ENCODE measurements at places on chromosomes 3 and 15.

DNA sequence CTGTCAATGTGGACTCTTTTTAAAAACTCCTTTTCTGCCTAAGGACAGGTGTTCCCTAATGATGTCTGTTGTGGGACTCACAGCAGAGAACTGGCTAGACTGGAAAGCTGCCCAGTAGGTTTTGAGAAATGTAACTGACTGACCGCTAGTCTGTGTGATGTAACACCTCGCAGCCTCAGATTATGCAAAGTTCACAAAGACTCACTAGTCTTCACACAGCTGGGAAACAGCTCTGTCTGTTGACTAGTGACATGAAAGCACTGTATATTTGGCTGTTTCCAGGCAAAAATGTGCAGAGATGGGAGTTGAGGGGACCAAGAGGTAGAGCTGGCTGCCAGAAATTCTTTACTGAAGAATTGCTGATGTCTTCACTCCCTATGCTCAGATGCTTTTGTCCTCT is 10.3 kb downstream of the PDZRN3 start:
- no peak for DNase-seq

DNA sequence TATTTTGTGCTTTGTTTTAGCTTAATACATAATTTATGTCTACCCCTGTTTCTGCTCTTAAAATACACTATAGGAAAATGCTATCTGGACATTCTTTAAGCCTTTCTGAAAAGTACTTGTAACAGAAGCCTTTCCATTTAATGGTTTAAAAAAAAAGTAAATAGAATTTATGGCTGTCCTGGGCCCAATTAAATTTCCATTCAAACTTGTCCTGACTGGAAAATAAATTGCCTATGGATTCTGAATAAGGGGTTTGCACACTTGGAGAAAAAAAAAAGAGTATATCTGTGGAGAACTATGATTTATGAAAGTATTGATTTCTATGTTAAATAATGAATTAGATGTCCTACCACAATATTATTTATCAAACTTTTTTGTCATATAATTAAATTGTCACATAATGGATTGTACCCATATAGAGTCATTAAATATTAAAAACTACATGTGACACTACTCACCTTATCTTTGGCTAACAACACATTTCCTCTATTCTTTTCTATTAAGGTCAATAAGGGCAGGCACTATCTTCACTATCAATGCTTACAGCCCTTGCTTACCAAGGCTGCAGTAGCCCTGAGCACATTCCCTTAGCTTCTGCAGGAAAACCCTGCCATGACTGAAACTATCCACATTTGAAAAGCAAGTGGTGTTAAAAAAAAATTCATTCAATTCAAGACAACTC is 396.1 kb upstream of the ROBO2 start:
- no peak for DNase-seq

DNA sequence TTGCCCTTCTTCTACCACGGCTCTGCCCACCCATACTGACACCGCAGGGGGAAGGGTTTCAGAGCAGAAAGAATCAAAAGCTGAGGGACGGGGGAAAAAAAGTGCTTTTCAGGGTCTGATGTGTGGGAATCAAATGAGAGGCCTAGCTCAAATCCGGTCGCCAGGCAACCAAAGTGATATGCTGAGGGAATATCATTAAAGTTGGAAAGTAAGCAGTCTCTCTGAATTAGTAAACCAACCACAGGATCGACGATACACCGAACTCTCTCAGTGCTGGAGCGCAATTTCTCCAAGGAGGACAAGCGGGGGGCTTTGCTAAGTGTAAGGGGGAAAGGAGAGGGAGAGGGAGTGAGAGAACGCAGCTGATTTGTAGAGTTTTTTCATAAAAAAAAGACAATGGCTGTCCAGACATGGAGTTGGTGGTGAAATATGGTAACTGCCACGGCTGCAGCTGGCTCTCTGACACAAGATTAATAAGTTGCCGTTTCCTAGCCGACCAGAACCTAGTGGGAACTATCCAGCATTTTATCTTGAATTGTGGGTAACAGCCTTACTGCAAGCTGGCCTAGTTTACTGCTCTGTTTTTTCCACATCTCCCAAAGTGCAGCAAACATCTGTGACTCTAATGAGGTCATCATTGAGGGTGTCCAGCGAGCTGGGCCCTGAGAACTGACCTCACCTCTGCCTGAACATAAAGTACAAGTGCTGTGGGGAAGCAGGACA is 530.2 kb downstream of the SOX2 start:
- no peak for DNase-seq

GRCh38 chr3:66476852-66477381 is 23.9 kb downstream of the LRIG1 start:
- DNase-seq: no peak

DNA sequence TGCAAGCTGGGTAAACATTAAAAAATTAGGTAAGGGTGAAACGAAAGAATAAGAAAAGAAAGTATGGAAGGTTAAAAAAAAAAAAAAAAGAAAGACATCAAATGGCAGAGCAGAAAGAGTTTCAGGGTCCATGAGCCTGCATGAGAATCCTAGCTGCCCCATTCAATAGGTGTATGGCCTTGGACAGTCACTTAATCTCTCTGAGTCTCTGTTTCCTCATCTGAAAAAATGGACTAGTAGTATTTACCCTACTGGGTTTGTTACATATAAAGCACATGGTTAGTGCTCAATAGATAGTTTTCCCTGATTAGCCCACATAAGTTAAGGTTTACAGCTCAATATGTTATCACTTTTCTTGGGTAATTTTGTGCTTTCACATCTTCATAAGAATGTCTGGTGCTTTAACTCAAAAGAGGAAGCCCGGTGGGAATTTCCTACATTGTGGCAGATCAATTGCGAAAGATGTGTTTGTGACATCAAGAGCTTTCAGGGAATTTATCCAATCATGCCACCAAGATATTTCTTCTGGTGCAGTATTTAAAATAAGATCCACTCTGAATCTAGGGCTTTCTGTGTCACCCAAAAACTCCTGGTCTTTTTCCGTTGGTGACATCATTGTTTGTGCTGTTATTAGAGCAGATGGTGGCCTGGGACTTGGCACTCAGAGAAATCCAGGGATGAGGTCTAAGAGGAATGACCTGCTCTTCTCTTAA is 57.2 kb upstream of the UBE2E1 start:
- no peak for DNase-seq

- no peak for DNase-seq
These were observed 124.8 kb downstream of the CTNNB1 start for GRCh38 chr3:41324156-41324475.

- DNase-seq: no peak
These were observed 195.4 kb upstream of the WNT5A start for GRCh38 chr3:55682461-55682860.

DNA sequence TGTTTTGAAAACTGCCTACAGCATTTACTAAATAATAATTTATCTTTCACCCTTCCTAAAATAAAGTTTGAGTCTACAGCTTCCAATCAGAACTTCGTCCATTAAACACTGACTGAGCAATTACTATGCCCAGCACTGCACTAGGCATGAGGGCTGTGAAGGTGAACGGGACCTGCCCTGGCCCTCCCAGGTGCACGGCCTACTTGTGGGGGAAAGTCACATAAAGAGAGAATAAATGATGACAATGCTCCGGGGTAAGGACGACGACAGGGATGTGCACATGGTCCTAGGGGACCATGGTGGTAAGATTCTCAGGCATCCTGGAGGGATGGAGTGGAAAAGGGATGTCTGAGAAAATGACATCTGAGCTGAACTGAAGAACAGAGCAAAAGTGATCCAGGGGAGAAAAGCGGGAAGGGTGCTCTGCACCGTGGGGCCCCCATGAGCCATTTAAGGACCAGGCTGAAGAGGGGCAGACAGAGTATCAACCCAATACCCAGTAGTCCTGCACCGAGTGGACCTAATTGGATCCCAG is 11.5 kb downstream of the PLA2G4F start:
- DNase-seq: peak; percentile 1

- DNase-seq: no peak
These were observed 15.4 kb downstream of the IGSF10 start for GRCh38 chr3:151445273-151446001.

GRCh38 chr3:66938338-66938963 is 59.7 kb upstream of the KBTBD8 start:
- DNase-seq: peak; percentile 39

DNA sequence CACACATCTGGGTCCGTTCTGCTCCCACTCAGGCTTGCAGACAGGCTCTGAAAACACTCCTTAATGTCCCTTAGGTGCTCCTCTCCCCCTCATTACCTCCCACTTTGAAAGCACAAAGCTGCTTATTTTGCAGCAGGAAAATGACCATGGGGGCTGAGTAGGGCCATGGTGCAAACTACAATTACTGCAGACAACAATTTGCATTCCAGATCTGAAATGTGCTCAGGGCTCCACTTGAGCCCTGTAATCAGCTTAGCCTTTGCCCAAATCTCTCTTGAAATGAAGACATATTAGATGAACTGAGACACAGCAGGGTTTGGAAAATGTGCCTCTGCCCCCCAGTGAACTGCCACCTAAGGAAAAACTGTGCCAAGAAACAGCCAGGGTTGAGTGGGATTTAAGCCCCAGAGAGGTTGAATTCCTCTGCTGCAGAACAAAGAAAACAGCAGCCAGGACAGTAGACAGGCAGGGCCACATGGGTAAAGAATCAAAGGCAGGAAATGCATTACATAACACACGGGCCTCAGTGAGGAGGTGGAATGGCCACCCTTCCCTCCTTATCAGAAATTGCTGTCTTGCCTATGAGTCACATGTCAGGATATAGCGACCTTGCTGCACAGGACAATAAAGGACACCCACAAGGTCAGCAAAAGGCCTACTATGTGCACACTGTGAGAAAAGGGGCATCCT is 126.8 kb upstream of the ARHGEF3 start:
- DNase-seq: no peak

DNA sequence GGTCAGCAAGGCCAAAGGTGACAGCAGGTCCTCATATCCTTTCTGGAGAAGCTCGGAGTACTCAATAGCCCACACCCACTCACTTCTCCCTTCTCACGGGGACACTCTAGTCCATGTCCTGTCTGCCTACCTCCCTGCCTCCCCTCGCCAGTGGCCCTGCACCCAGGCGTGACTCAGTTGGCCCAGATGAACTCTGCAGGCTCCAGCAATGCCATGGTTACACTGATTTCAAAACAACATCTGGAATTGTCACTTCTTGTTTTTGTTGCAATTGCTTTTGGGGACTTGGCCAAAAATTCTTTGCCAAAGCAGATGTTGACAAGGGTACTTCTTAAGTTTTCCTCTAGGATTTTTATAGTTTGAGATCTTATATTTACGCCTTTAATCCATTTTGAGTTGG is 13.0 kb downstream of the IL16 start:
- DNase-seq: no peak

DNA sequence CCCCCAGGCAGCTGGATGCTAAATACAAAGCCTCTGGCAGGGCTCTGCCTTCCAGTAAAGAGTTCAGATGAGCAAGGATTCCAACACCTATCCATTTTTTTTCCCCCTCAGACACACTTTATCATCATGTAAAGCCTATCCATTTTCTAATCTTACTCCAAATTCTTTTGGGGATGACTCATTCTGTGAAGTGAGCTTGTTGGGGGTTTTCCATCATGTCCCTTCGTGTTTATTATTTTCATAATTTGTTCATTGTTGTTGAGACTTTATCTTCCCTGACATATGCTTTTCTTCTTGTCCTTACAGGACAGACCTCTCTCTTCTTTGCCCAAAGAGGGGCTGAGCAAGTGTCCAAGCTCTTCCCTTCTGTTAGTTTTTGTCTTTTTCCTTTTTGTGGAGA is 34.7 kb upstream of the SH3BP5 start:
- no peak for DNase-seq

GRCh38 chr3:196706327-196706726 is 5.7 kb downstream of the CEP19 start:
- no peak for DNase-seq

- no peak for DNase-seq
These were observed 25.4 kb downstream of the GOLGB1 start for GRCh38 chr3:121724130-121724529.

GRCh38 chr3:27666708-27667107 is 55.4 kb downstream of the EOMES start:
- peak; percentile 81 for DNase-seq

- no peak for DNase-seq
These were observed 4.2 kb upstream of the CPLX3 start for GRCh38 chr15:74822233-74822632.

GRCh38 chr3:23624305-23624704 is 181.4 kb upstream of the UBE2E1 start:
- DNase-seq: no peak

- DNase-seq: no peak
These were observed 24.6 kb upstream of the NFKBIZ start for GRCh38 chr3:101824702-101825101.

DNA sequence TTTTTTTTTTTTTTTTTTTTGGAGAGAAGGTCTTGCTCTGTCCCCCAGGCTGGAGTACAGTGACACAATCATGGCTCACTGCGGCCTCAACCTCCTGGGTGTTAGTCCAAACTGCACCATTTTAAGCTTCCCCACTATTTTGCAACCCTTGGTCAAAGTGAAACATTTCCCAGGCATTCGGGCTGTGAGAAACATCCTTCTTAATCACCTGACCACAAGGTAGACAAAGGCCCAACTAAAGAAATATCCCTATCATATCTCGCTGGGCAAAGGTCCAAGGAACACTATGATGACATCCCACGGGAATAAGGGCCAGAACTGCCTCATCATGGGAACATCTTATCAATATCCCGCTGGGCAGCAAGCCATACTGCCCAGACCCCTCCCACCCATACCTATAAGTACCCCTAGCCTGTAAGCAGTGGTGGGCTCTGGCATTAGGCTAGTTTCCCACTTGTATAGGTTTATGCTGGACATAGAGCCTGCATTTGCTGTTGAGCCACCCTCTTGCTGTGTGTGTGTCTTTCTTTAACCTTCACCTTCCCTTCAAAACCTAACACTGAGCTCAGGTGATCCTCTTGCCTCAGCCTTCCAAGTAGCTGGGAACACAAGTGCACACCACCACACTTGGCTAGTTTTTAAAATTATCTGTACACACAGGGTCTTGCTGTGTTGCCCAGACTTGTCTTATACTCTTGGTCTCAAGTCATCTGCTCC is 95.2 kb downstream of the SEMA5B start:
- no peak for DNase-seq

- DNase-seq: no peak
These were observed 124.9 kb downstream of the PTPRG start for GRCh38 chr3:61686228-61686648.

GRCh38 chr3:133509488-133509887 is 64.0 kb upstream of the CDV3 start:
- no peak for DNase-seq

DNA sequence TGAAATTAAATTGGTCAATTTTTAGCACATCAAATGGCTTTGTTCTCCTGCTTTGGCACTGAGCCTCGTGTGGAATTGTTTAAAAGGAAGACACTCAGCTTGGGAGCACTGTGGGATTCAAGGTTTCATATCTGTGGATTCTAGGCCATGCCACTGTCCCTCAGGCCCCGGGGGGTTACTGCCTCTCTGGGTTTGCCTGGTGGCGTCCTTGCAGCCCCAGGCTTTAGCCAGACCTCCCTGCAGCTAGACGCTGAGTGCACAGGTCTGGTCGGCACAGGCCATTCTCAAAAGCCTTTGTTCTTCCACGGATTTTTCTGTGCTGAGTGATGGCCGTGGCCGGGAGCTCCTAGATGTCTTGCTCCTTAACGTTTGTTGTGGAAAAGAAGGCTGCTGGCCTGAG is 76.2 kb downstream of the CACNA2D3 start:
- DNase-seq: peak; percentile 18
